NCI-H2081 (cell line): ENCODE measurements at places on chromosomes 3 and 15.

DNA sequence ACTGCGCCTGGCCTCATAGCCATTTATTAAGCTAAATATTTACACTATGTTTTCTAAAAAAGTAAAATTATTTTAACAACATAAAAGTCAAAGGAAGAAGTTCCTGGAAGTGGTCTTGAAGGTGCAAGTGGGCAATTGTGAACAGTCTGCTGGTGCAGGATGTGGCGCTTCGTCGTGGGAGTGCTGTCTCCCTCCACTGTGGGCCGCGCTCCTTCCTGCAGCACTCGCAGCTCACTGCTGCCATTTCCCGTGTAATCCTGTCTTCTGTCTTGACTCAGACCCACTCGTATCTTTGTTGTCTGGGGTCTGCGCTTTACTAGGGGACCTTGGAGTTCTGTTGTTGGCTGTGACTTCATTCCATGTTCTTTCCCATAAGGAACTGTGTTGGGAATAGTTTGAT, 56.3 kb downstream of the APBA2 start:
- no peak for DNase-seq

DNA sequence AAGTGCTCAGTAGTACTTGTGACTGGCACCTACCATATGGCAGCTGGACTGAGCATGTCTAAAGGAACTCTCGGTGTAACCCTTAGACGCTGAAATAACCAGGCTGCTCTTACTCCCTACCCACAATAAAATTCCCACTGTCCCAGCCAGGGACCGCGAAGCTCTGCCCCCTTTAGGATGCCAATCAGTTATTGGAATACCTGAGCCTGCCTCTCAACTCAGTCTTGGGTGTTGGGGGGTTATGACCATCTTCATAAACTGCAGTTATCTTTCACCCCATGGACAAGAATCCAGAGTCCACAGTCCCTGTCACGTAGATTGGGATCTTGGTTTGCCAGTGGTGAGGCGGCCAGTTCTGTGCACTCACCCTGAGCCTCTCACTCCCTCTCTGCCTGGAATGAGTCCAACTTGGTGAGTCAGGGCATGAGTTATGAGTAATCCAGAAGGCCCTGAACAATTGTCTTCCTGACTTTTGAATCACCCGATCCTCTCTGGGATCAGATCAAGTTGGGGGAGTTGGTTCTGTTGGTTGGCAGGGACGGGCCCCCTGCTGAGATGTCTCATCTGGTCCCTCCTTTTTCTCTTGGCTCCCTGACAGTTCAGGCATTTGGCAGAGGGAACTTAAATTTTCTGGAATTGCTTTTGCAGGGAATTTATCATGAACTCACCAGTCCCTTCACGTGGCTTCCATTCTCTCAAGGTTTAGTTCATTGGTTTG, 120.1 kb upstream of the UBE2E1 start:
- no peak for DNase-seq

DNA sequence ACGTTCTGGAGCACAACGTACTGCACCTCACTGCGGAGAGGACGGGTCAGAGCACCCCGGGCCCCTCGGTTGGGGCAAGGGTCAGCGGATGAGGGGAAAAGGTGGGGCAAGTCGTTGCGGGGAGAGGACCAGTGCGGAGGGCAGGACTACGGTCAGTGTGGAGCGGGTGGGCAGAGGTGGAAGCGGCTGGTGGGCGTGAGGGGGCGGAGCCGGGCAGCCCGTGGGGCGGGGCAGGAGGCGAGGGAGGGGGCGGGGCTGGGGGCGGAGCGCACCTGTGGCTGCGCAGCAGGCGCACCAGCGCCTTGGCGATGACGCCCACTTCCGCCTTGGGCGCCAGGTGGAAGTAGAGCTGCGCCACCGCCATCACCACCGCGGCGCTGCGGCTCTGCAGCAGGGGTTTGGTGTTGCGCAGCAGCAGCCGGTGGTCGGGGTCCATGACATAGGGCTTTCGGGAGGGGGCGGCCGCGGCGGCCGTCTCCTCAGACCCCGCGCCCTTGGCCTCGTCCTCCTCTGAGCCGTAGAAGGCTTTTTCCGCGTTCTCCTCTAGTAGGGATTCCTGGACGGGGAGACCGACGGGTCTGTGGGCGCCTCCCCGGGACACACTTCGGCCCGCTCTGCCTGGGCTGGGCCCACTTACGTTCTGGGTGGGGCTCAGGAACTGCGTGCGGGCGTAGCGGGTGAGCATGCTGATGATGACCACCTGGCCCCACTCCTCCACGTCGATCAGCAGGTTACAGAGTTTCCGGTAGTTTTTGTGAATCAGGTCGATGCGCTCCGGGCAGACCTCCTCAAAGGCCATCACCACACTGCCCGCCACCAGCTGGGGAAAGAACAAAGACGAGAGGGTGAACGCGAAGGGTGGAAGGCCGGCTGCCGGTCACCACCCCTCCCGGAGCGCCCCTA, 29.2 kb downstream of the AP3B2 start:
- peak; percentile 83 for DNase-seq

DNA sequence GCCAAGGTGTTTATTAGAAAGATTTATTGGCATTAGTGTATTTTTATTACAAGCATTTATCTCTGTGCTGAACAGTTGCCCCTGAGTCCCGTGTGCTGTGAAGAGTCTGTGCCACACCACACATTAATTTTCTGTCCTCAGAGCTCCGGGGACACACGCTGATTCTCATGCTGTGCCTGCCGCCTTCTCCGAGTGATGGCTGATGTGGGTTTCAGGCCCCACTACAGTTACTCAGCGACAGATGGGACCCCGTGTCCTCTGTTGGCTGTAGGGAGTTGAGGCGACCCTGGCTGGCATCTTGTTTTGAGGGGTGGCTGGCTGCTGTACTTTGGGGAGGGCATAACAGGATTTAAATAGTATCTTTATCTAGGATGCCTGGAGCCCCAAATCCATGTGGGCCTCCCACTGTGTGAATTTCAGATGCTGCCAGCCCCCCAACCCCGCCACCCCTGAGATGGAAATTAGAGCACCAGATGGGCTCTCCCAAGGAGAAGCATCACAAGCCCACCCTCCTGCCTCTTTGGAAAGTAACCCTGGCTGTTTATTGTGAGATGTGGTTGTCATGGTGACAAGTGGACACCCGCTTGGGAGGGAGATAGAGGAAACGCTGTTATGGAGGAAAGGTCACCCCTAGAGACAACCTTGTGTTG, 185.6 kb downstream of the APBA2 start:
- DNase-seq, result no peak

GRCh38 chr3:133836497-133837158, 31.0 kb downstream of the SRPRB start:
- no peak for DNase-seq

GRCh38 chr3:13022348-13023234, 50.6 kb downstream of the IQSEC1 start:
- DNase-seq, result no peak

DNA sequence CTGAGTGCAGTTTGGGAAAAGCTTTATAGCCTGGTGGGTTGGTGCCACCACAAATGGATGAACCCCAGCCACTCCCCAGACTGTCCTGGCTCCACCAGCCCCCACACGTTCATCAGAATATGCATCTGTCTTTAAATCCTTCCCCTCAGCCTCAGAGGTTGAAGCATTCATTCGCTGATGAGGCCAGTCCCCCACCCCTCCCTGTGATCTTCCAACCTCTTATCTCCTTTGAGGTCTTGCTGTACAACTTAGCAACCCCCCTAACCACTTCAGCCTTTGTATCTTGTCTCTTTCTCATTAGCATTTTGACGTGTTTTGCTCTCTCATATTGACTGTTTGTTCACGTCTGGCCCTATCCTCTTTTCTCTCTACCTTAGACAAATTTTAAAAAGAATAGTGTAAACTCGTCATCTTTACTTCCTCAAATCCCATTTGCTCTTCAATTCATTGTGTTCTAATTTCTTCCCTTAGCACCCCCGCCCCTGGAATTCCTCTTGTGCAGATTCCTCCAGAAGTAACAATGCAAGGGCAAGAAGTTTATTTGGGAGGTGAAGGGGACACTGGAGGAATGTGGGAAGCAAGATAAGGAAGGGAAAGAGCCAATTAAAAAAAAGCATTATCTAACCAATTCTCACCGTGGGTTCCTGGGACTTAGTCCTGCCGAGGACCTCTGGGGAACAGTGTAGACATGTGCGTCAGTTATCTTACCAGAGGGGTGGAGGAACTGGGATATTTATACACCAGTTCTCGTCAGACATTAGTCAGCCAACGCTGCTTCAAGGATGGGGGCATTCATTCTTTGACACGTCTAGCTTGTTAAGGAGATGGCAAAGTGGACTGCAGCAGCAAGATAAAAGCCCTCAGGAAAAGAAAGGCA, 38.6 kb downstream of the MOBP start:
- DNase-seq, result no peak

- DNase-seq, result no peak
Observed at GRCh38 chr3:38990621-38991020, 61.1 kb downstream of the SCN11A start.

GRCh38 chr3:138070006-138070405, 45.4 kb downstream of the DZIP1L start:
- DNase-seq, result peak; percentile 50

DNA sequence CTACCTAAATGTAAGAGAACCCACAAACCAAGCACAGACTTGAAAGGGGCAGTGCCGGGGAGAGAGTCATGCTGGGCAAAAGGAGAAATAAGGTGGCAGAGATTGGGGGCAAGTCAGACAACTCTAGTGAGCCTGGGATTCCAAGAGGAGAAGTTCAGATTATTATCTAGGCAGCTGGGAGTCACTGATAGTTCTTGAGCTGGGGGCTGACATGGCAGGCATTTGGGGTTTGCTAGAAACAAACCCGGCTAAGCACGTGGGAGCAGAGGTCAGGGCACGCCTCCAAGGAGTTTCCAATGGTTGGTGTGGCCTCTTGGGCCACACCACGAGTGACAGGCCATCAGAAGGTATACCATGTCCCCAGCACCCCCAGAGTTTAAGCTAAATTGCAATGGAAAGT, 27.6 kb downstream of the SLC6A6 start:
- DNase-seq, result no peak

DNA sequence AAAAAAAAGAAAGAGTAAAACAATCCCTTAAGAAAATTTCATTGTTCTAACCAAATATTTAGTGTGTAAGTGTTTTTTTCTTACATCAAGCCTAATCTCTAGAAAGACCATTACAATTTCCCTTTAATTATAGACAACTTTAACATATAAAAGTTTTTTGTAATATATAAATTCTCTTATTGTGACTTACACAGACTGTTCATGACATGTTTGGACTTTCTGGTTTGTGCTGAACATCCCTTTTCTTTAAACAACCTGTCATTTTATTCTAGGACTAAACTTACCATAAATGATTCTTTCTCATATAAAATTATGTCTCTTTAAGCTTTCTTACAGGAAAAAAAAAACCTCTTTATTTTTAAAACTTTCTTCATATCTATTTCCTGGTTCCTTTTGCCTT, 13.0 kb upstream of the BTLA start:
- no peak for DNase-seq

DNA sequence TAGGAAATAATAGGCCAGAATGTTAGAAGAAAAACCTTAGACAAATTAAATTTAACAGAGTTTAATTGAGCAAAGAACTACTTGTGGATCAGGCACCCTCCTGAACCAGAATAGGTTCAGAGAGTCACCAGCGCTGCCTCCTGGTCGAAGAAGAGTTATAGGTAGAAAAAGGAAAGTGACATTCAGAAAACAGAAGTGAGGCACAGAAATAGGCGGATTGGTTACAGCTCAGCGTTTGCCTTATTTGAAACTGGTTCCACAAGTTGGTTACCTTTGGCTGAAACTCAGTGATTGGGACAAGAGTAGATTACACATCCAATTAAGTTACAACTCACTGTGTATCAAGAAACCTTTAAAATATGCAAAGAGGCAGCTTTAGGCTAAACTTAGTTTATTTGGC, 4.4 kb downstream of the AADAC start:
- DNase-seq, result no peak

GRCh38 chr3:140552898-140553297, 125.0 kb upstream of the TRIM42 start:
- no peak for DNase-seq

DNA sequence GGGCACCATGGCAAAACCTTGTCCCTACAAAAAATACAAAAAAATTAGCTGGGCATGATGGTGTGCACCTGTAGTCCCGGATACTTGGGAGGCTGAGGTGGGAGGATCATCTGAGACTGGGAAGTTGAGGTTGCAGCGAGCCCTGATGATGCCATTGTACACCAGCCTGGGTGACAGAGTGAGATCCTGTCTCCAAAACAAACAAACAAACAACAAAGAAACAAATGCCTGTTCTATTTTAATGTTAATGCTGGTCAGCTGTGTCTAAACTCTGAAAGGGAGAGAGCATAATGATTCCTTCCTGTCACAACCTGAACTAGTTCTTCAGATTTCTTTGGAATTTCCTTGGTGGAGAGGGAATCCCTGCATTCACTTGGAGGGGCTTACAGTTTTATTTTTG, 413.0 kb upstream of the TBL1XR1 start:
- DNase-seq, result no peak

DNA sequence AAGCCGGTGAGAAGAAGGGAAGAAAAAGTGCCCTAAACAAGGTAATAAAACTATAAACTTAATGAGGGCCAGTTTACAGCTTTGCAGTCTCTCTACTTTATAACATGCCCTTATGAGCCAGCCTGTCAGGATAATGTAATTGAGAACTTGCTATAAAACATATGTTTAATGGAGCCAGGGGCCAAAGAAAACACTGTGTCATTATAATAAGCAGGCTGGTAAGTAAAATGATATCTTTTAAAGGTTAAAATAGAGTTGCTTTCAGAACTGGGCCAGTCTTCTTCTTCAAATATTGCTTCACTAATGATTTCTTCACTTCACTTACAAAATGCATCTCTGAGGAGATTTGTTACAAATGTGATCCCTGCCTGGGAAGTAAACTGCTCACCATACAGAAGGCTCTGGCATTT, 192.5 kb downstream of the SHOX2 start:
- DNase-seq, result peak; percentile 8

DNA sequence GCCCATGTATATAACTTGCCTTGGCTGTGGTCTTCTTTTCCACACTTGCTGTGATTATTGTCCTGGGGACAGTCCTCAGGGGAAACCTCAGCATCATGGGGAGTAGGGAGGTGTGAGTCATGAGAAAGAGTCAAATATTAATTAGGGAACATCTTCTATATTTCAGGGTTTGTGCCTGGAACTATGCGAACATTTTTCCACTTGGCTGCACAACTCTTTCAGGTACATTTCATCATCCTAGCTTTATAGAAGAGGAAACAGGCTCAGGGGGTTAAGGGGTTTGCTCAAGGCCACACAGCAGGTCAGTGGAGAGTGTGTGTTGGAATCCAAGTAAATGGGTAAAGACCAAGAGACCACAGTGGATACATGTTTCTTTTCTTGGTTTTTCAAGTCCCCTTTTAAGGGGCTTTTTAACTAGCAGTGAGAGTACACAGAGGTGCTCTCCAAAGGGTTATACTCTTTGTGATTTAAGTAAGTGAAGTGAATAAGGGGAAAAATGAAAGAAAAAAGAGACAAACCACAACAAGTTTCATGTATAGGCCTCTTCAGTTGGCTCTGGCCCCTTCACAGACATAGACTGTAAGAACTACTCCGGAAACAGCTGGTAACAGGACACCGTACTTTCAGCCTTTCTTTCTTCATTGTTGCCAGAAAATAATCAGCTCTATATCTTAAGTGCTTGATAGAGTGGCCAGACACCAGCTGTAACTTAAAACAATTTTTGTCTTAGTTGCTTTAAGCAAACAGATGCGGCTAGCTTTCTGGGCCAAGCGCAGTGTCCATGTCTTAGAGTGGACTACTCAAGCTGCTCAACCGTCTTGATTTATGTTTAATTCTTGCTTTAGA, 64.6 kb downstream of the EEFSEC start:
- no peak for DNase-seq
